ENCODE measurements at places on chromosomes 4 and X.
A peak's percentile ranks its signal among the peaks of the same experiment; 100 is the strongest.

DNA sequence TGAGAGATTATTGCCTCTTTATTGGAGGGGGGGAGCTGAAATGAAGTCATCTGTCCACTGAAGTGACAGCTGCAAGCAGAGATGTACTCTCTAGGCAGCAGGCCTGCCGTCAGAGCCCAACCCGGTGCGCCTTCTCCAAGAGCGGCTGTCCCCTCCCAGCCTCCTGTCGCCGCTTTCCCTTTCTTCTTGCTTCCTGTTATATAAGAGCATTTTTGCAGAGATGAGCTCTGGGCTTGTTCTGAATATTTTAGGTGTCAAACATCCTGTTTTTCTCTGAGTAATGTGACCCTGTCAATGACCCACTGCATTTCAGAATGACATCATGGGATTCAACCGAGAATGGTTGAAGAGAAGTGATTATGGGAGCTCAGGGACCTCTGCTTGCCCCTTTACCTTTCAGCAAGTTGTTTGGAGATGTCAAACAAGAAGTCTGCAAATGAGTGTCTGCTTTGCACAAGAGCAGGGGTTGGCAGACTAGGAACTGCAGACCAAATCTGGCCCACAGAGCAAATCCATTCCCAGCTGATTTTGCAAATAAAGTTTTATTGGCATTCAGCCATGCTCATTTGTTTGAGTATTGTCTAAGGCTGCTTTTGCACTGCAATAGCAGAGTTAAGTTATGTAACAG lies 79.9 kb downstream of the SLC9A6 start:
- peak; percentile 10 for DNase-seq

- DNase-seq = no peak
Measured at GRCh38 chr4:107896158-107896645, 35.1 kb upstream of the CYP2U1 start.

DNA sequence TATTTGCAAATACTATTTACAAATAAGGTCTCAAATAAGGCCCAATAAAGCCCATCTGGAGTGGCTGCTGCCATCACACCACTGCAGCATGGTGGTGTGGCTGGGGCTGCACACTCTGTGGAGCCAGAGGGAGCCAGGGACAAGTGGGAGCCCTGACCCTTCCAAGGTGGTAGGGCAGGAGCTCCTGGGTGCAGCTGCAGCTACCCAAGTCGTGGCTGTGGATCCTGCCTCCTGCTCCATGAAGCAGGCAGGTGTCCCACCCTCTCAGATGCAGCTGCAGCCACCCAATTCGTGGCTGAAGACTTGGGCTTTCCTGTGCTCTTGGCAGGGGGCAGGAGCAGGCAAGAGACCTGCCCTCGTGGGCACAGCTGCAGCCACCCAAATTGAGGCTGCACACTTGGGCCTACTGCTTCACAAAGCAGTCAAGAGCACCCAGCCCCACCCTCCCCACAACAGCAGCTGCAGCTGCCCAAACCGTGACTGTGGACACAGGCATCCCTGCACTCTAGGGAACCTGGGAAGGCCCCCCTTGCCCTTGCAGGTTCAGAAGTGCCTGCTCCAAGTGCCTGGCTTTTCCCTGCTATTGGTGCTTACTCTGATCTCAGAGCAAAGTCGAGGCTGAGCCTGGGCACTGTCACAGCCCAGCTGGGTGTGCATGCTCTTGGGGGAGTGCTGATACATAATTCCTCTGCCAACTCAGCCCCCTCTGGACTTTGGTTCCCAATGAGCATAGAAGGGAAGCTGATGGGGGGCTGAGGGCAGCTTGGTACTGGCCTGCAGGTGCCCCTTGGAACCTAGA lies 614.8 kb downstream of the PCDH18 start:
- no peak for DNase-seq

GRCh38 chrX:65707151-65707550 lies 39.7 kb downstream of the MSN start:
- no peak for DNase-seq

DNA sequence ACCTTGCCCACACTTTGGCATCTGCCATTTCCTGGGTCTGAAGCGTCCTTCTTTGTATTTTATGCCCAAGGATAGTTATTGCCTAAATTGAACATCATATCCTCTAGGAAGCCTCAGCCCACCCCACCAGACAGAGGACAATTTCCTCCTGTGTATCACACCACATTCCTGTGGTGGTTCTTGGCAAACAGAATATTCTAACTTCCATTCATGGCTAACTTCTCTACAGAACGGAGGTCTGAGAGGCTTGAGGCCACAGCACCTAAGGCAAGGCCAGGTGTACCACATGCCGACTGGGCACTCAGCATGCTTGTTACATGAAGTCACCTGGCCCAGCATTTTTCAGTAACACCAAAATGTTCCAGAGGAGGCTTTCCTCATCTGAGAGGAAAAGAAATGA lies 42.4 kb downstream of the CD99L2 start:
- no peak for DNase-seq

GRCh38 chrX:150227321-150227860 lies 135.7 kb upstream of the MAMLD1 start:
- no peak for DNase-seq

GRCh38 chr4:140242357-140243277 lies 88.6 kb upstream of the MAML3 start:
- DNase-seq = no peak

GRCh38 chrX:47723689-47724088 lies 64.7 kb upstream of the UXT start:
- DNase-seq = peak; percentile 3

DNA sequence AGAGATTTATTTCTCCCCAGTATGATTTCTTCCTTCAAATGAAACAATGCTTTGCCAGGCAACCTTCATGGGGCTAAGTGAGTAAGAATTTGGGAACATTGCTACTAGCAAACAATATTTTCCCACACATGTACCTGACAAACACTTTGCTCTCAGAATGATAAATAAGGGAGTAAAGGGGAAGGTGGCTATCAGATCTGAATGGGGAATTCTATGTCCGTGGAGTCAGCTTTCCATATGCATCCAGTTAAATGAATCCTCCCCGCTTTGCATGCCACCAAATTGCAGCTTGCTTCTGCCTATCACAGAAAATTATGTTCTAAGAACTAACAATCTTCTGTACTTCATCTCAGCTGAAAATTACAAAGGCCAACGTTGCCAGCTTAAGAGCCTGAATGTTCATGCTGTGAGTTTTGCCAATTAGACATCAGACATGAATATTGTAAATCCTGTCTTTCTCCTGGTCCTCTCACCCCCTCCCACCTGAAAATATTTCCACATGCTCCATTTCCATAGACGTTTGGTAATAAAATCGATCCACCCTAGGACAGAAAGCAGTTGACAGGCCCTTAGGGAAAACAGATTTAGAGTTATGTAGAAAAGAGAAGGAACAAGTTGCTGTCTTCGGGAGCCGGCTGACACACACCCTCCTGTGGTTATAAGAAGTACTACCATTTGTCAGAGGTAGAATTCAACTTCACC lies 6.3 kb downstream of the MEPE start:
- DNase-seq = no peak

- peak; percentile 67 for DNase-seq
Measured at GRCh38 chr4:123599920-123600810, 203.6 kb downstream of the SPRY1 start.

DNA sequence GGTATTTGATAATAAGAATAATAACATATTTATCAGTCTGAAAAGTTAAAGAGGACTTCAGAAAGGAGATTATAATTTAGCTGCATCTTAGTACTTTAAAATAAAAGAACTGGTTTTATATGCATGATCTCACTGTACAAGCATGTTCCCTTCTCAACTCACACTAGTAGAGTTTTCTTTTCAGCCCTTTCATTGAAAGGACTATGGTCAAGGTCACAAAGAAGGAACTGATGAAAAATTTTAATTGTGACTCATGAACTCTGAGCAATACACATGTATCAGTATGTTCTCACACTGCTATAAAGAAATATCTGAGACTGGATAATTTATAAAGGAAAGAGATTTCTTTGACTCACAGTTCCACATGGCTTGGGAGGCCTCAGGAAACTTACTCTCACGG lies 73.7 kb upstream of the NDST4 start:
- no peak for DNase-seq

DNA sequence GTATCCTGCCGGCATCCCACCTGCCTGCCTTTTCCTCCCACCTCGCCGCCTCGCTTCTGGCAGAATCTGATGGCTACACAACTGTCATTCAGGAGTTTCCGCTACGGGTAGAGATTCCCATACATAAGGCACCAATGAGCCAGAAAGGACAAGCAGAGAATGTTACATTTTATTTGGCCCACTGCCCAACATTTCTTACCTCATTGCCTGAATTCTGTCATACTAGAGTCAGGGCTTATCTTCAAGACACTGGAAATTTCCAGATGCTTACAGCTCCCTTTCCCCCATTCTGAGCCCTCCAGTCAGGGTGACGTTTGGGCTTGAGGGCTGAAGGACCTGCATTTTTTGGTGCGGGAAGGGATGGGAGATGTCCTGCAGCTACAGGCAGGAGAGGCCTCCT lies 113.0 kb downstream of the NHS start:
- DNase-seq = no peak

- peak; percentile 68 for DNase-seq
Measured at GRCh38 chr4:38663090-38663800, 754 bp upstream of the KLF3 start.

GRCh38 chr4:55186123-55186522 lies 60.7 kb upstream of the KDR start:
- no peak for DNase-seq

GRCh38 chrX:53337101-53337500 lies 55.7 kb upstream of the IQSEC2 start:
- DNase-seq = no peak

DNA sequence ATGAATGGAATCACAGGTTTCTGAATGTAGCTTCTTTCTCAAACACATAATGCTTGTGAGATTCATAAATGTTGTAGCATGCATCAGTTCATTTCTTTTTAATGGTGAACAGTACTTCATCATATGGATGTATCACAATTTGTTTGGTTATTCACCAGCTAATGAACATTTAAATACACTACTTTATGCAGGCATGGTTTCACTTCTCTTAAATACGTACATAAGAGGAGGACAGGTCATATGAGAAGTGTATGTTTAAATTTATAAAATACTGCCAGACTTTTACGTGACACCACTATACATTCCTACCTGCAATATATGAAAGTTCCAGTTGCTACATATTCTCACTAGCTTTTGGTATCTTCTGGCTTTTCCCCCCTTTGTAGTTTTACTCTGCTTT lies 65.4 kb downstream of the ANKRD17 start:
- DNase-seq = no peak

GRCh38 chr4:27009539-27009938 lies 148.9 kb downstream of the STIM2 start:
- no peak for DNase-seq

GRCh38 chrX:73831500-73831899 lies 268.5 kb downstream of the CHIC1 start:
- DNase-seq = no peak

DNA sequence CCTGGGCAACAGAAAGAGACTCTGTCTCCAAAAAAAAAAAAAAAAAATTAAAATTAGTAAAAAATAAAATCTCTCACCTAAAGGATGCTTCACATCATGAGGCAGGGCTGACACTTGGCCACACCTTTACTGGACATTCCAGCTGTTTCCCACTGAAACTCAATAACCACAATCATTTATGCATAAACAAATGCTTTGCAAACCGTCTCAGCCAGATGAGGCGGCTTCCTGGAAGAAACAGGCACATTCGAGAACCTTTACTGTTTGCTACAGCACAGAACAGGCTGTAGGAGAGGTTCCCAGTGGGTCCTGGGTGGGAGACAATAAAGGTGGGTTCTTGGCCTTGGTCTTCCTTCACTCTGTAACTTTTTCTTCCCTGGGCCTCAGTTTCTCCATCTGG lies 10.9 kb upstream of the TBC1D14 start:
- DNase-seq = no peak

All from stimulated activated naive CD8-positive, alpha-beta T cell treated with anti-CD3 and anti-CD28 coated beads, Interleukin-15, amount 100 ng/mL, for 72 hours (primary cell).